T47D (cell line): ENCODE measurements at places on chromosomes 2 and 18.
A peak's percentile ranks its signal among the peaks of the same experiment; 100 is the strongest.

DNA sequence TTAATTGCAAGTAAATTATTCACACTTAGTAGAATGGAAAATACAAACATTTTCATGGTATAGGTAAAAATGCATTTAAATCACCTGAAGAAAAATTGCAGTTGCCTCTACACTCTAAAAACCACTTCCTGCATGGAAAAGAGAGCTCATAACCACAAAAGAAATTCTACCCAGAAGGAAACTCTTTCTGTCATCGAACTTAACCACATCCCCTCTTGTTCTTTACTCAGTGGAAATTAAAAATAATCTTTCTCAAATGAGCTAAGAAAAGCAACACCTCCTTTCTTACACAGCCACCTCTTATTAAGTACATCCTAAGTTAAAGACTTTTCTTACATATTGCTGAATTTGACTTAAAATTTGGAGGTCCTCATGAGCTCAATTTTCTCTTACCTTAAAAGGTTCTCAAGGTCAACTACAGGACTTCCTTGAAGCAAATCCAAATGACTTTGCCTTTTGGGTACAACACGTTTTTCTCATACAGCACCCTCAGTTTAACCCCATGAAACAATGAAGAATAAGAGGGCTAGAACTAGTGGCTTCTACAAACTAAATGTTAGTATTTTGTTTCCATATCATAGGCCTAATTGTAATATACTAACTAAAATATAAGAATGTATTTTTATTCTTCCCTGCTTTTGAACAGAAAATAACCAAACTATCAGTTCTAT is 109.1 kb upstream of the CRIM1 start:
- DNase-seq: no peak

DNA sequence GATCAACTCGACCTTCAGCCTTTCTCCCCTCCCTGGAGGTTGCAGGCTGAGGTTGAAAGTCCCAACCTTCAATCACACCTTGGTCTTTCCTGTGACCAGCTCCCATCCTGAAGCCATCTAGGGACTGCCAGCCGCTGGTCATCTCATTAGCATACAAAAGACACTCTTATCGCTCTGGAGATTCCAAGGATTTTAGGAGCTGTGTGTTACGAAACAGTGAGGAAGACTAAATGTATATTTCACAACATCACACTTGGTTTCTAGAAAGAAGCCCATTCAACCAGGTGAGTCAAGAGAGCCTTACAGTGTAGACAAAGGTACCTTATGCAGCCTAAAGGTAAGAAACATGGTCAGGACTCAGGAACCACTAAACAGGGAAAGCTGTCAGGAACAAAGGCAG is 126.4 kb downstream of the SH3BP4 start:
- no peak for DNase-seq

DNA sequence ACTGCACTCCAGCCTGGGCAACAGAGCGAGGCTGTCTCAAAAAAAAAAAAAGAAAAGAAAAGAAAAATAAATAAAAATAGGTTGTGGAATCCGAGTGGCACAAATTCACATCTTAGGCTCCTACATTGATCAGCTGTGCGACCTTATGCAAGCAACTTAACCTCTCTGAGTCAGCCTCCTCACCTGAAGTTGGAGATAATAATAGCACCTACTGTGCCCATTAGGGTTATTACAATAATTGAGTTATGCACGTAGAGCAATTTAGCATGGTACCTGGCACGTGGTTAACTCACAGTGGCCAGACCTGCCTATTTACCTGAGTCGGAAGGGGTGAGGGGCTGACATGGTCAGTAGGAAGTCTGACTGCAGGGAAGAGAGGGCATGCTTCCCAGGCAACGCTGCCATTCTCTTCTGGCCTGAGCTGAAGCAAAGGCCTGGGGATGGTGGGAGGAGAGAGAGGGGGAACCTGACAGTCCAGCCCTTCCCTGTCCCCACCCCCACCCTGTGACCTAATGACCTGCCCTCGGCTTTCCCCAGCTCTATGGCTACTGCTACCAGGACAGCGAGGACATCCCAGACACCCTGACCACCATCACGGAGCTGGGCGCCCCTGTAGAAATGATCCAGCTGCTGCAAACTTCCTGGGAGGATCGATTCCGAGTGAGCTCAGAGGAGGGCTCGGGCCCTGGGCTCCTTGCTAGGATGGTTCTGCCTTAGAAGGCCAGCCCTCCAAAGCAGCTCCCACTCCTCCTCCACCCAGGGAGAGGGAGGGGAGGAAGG is 5.1 kb downstream of the PKDCC start:
- no peak for DNase-seq

DNA sequence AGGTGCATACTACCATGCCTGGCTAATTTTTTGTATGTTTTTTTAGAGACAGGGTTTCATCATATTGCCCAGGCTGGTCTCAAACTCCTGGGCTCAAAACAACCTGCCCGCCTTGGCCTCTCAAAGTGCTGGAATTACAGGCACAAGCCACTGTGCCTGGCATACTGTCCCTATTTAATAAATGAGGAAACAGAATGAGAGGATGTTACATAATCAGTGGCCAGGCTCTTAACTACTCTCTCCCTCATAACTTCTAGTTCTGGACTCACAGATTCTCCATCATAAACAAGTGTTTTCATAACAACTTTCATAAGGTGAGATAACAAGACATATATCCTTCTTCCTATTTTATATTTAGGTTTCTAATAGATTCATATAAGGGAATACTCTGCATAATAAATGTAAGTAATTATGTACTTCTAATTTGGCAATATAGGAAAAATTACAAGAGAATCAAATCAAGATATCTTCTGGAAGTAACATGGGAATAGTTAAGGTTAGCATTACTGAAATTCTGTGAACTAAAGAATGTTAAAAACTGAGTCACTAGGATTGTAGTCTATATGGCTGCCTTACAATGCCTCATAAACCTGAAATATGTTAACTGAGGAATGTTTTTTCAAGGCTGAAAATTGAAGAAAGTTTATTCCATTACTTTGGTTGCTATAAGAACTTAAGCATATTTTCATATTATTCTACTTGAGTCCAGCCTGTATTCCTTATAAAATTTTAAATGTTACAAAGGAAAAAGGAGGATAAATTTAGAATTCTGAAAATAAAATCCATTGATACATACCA is 71.3 kb downstream of the SLC25A12 start:
- DNase-seq: no peak

GRCh38 chr2:68365087-68365486 is at the start of gene PLEK:
PLEK (plus strand) TSS chr2:68365282; CDS start chr2:68365352, 70 bp downstream.
- no peak for DNase-seq

DNA sequence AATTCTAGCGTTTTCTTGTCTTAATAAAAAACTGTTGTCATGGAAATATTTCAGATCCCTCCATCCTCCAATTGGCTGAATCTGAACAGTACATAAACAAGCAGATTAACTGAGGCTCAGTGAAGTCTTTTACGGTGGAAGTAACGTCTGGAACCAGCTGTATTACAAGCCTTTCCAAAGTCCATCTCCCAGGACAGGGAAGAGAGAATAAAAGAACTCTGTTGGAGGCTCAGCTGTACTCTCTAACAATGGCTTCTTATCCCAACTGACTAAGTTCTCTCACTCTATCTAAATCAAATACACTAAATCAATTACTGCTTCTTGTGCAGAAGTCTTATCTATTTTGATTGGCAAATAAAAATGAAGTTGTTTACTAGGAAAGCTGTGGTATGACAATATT is 19.9 kb upstream of the NEDD4L start:
- no peak for DNase-seq

DNA sequence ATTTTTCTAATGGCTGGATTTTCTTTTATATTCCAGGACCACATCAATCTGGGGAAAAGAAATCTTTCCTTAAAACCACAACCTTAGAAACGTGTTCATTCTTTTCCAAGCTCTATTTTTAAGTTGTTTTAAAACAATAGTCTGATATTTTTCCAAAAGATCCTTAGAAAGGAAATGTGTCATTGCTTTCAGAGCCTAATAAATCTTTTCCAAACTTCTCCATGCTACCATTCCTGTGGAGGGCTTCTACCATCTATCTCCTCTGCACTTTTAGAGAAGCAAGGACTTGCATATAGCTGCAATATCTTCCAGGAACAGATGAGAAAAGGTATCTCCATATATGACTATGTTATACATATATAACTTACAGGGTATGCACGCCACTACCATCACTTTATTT is 21.2 kb downstream of the WDFY1 start:
- no peak for DNase-seq

DNA sequence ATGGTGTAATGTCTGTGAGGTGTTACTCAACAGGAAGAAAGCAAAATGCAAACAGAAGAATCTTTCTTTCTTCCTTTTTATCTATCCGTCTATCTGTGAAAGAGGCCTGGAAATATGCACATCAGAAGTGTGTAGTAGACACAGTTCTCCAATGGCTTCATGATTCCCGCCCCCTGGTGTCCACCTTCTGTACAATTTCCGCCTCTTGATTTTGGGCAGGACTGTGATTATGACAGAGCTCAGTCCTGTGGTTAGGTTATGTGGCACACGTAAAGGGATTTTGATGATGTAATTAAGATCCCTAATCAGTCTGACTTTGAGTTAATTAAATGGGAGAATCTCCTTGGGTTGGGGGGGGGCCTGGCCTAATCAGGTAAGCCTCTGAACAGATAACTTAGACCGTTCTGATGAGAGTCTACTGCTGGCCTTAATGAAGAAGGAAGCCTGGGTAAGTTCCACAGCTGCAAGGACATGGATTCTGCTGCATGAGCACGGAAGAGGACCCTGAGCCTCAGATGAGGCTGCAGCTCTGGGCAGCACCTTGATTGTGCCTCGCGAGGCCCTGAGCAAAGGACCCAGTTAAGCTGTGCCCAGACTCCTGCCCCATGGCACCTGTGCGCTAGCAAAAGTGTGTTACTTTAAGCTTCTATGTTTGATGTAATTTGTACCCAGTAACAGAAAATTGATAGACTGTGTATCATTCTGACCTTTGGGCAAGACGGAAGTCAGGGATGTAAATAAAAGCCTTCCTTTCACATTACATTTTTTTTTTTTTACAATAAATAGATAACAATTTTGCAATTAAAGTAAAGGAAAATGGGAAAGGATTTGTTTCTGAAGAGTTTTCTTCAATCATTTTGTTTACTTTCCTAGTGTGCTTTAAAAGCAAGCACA is 11.3 kb upstream of the KCNF1 start:
- peak; percentile 82 for DNase-seq

GRCh38 chr2:238790833-238791230 is 57.1 kb upstream of the TWIST2 start:
- no peak for DNase-seq

- no peak for DNase-seq
Observed at GRCh38 chr2:159145745-159146354, 140.7 kb downstream of the WDSUB1 start.

DNA sequence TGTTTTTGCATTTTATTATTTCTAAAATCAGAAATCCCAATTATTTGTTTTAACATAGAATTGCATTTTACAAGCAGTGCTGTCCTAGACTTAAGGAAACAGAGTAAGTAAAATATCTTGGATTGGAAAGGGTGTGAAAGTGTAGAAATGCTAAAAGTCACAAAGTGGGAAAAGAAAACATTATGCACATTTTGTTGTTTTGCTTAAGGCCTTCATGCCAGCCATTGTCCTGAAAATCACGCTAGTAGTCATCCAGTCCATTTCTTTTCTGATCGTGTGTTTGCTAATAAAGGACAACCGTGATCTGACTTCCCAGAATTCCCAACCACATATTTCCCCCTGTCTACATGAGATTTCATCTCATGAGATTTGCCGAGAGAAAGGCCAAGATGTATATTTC is 199.1 kb downstream of the PTGR3 start:
- no peak for DNase-seq

- DNase-seq: no peak
Observed at GRCh38 chr2:31957354-31958139, 53.3 kb downstream of the MEMO1 start.

- no peak for DNase-seq
Observed at GRCh38 chr18:22344908-22345670, 72.6 kb downstream of the CTAGE1 start.

DNA sequence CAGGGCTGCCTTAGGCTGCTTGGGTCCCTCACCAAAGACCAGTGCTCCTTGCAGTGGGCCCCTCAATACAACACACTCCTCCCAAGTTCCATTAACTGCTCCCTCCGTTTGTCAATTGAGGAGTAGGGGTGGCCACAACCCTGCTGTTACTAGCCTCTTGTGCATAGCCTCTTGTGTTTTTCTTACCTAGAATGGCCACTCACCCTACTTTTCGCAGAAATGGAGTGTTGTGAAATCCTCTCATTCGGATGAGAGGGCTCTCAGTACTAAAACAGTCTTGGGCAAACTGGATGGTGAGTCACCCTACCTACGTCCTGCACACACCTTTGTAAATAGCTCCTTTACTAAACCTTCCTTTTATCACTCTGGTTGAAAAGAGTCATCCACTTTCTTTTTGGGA is 253.9 kb downstream of the OSR1 start:
- no peak for DNase-seq
